ENCODE measurements at places on chromosomes 6 and 20.

GRCh38 chr6:157677235-157677634 lies 145.8 kb upstream of the SNX9 start:
- no peak for DNase-seq

GRCh38 chr6:111057074-111057752 lies 30.1 kb upstream of the SLC16A10 start:
- DNase-seq, result peak; percentile 16

GRCh38 chr6:106087548-106088325 lies 1.6 kb downstream of the PRDM1 start:
- DNase-seq, result peak; percentile 61

- DNase-seq, result no peak
Observed at GRCh38 chr6:22098601-22099031, 198.2 kb downstream of the PRL start.

DNA sequence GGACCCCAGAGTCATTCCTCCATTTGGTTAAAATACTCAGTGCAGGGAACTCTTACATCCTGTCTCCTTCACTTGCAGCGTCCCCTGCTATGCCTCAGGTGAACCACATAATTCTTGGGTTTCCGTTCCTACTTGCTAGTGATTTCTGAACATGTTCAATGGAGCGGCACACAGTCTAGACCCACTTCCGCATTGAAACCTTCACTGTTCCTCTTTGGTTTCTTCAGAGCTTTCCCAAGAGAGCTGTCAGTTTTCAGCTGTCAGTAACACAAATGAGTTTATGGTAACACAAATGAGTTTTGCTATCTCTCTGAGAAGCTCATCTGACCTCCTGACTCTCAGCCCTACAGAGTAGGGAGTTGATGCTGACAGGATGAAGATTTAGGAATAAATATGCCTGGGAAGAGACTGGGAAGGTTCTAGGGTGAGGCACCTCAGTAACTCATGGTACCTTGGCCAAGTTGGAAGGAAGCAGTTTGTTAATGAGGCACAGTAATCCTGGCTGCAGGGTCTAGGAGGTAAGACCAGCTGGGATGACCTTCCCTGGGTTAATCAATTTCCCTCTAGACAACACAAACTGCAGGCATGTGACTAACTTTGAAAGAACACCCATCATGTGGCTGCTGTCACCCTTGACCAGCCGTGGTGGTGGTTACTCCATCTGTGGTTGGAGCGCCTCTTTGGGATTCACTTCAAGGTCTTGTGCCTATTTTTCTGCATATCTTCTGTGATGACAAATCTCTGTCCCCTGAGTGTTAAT lies 5.4 kb downstream of the SYS1 start:
- DNase-seq, result no peak
